ENCODE measurements at places on chromosomes 11 and 22.

- no peak for DNase-seq
Measured at GRCh38 chr11:26904801-26905200, 89.1 kb upstream of the FIBIN start.

GRCh38 chr11:23884341-23884740 is 612.5 kb upstream of the LUZP2 start:
- no peak for DNase-seq

DNA sequence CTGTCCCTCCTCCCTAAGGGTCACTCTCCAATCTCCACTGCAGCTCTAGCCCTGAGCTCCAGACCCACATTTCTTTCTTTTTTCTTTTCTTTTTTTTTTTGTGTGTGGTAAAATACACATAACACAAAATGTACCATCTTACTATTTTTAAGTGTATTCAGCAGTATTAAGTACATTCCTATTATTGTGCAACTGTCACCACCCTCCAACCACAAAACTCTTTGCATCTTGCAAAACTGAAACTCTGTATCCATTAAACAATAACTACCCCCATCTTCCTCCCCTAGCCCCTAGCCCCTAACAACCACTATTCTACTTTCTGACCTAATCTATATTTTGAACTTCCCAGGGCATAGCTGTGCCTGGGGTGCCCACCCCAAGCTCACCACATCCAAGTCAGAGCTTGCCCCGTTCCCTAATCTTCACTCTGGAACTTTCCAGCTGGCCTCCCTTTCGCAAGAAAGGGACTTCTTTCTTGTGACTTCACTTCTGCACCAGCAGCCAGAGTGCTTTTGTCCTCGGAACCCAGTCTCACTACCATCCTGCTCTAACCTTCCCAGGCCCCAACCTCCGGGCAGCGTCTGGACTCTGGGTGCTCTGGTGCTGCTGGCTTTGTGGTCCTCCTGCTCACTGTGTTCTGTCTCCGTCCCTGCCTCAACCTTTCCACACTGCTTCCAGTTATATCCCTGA is 30.7 kb downstream of the PARVG start:
- no peak for DNase-seq

DNA sequence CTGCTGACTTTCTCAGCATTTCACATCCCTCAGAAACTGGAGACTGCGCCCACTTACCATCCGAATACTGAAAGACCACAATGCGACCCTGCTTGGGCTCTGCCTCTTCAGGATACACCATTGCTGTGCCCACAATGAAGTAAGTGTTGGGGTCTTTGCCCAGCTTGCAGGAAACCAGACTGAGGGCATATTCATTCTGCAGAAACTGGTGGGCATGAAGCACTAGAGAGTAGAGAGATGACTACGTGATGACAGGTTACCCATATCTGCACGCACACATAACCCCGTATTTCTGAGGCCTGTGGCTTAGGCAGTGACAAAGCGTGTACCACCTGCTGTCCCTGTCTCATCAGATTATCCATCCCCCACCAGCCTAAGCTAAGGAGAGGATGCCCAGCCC is 14.6 kb upstream of the VWCE start:
- no peak for DNase-seq

- no peak for DNase-seq
Measured at GRCh38 chr22:26681395-26681821, 24.0 kb downstream of the MIAT start.

GRCh38 chr11:118610773-118611432 is 3.5 kb downstream of the PHLDB1 start:
- peak; percentile 62 for DNase-seq

- DNase-seq: no peak
Measured at GRCh38 chr11:75023446-75024067, 34.8 kb downstream of the NEU3 start.

- no peak for DNase-seq
Measured at GRCh38 chr11:47185305-47186075, 744 bp downstream of the PACSIN3 start.

GRCh38 chr22:27397036-27397953 is 404.3 kb downstream of the MN1 start:
- DNase-seq: no peak

DNA sequence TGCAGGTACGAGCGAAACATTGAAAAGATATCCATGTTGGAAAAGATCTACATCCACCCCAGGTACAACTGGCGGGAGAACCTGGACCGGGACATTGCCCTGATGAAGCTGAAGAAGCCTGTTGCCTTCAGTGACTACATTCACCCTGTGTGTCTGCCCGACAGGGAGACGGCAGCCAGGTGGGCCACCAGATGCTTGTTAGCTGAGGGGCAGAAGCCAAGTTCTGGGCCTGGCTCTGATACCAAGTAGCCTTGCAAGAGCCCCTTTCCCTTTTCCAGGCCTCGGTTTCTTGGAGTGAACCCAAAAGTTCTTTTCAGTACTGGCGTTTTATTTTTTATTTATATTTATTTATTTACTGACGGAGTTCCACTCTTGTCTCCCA is 9.6 kb downstream of the F2 start:
- DNase-seq: no peak

GRCh38 chr22:29342577-29343312 is 27.2 kb upstream of the RASL10A start:
- no peak for DNase-seq

GRCh38 chr22:47839595-47840227 is 1077.3 kb downstream of the TBC1D22A start:
- no peak for DNase-seq

DNA sequence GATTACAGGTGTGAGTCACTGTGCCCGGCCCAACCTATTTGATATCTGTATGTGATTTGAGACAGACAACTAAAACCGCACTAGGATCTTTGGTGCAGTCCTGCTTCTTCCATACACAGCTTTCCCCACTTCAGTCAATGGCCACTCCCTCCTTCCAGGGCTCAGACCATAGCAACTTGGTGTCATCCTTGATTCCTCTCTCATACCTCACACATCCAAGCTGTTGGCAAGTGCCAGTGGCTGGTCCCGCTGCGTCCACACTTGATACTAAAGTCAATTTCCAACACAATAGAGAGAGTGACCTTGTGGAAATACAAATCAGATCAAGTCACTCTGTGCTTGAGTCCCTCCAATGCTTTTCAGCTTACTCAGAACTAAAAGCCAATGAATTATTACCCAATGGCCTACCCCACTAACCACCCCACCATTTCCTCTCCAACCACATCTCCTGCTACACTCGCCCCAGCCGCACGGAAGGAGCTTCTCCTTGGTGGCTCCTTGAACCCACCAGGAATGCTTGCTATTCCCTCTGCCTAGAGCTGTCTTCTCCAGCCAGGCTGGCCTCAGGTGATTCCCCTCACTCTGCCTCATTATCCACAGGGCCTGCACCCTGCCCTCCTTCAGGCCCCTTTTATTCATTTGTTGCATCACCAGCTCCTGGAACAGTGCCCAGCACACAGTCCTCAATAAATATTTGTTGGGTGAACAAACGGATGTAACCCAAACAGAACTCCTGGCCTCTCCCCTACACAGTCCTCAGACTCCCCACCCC is 12.9 kb downstream of the ABTB2 start:
- no peak for DNase-seq

DNA sequence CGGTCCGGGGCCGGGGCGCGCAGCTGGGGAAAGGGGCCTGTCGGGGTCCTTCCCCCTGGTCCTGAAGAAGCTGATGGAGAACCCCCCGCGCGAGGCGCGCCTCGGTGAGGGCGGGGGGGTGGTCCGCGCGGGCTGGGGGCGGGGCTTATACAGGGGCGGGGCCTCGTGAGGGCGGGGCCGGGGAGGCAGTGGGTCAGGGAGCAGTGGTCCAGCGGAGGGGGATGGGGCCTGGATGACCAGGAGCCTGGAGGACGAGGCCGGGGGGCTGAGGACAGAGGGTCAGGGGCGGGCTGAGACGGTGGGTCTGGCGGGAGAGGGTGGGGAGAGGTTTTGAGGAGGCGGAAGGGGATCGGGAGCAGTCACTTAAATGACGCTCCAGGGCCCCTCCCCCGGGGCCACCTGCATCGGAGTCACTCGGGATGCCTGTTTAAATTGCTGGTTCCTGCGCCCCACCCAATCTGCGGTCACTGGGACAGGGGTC is 396 bp downstream of the TEF start:
- DNase-seq: peak; percentile 49

DNA sequence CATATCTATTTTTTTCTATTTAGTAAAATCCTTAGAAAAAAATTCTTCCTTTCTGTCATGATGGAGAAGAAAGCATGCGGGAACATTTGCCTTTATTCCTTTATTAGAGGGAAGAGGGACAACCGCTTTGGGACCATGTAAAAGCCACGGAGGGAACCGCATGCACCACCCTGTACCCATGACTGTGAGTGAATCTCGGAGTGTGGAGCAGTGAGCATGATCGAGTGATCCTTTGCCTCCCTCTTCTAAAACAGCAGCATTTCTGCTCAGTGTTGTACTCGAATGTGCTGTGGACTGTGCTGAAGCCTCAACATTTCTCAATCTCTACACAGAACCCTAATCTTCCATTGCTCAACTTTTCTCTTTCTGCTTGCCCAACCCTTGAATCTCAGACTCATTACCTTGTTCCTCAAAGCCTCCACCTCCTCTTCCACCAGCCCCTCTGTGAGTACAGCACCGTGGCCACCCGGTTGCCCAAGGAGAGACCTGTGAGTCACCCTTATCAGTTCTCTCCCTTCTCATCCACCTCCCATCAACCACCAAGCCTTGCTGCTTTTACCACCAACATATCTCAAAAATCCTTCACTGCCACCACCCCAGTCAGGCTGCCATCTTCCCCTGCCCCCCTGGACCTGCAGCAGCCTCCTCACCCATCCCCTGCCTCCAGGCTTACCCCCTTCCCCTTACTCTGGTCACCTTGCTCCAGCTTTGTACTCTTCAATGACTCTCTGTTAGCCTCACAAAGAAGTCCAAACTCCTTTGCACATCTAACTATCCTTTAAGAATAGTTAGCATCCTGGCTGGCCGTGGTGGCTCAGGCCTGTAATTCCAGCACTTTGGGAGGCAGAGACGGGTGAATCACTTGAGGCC is 103.1 kb downstream of the NAT10 start:
- DNase-seq: no peak

DNA sequence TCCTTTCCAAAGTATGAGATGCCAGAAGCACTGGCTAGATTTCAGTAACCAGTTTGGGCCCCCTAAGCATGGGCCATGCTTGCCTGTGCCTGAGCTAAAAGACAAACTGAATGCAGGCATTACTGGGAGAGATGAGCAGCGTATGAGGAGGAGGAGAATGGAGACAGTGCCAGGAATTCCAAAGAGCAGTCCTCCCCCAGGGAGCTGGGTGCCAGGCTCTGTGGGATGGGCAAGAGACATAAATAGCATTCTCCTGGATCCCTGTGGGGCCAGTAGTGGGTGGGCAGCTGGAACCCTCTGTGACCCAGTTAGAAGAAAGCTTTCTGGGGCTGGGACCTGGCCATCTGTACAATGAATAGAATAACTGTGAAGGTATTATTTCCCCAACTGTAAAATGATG is 235.6 kb downstream of the KCNA4 start:
- DNase-seq: no peak

DNA sequence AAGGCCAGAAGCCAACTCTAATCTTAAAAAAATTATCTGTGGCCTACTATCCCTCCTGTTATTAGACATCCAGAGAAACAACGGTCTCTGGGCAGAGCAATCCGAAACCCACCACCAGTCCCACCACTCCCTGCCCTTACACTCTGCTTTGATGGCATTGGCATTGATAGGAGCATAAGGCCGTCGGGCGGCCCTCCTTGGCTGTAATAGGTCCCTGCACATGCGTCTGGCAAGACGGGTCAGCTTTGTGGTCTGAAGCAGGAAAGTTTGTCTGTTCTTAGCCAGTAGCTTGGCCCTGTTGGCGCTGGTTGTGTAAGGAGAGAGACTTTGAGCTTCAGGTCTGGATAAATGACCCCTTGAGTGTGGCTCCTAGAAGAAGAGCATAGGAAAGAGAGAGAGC is 3.8 kb upstream of the TUT1 start:
- DNase-seq: no peak

GRCh38 chr22:44550711-44551491 is 52.9 kb upstream of the RTL6 start:
- no peak for DNase-seq

GRCh38 chr22:22074634-22075381 is 92.2 kb upstream of the TOP3B start:
- no peak for DNase-seq

DNA sequence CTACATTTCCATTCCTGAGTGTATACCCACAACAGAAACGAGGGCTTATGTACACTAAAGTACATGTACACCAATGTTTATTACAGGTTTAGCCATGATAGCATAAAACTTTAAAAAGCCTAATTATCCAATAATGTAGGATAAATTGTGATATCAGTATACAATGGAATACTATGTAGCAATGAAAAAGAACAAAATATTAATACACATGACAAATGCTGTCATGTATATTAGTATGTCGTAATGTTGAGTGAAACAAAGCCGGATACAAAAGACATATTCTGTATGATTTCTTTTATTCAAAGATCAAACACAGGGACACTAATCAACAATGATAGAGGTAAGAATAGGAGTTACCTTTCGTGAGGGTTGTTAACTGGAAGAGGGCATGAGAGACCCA is 2.7 kb downstream of the SAA4 start:
- no peak for DNase-seq

DNA sequence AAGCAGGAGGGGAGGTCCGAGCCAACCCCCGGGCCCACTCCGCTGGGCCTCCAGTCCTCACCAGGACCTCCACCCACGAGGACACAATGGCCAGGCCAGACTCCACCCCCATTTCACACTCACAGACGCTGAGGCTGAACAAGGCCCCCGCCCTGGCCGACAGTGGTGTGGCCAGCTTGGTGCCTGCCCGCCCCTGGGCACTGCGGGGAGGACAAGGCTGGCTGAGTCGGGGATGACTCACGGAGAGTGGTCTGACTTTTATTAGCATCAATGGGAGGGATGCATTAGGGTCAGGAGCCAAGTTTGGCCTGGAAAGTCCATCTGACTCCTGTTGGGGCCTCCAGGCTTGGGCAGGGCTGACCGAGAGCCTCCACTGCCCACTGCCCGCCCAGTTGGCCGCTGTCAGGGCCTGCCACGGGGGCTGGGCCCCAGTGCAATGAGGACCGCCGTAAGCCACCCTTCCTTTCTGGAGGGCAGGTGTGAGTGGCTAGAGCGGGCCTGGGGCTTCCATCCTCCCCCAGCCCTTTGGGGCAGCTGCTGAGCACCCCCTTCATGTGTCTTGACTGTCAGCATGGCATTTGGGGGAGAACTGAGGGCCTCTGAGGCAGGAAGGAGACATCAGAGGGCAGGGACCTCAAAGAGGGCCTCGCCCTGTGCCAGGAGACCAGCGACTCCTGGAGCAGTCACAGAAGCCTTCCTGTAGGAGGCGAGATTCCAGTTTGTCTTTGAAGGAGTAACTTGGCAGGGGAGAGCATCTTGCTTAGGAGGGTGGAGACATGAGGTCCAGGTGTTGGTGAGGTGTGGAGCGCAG is 10.6 kb downstream of the TSPAN32 start:
- no peak for DNase-seq

GRCh38 chr11:83471831-83472727 is 185.9 kb upstream of the CCDC90B start:
- no peak for DNase-seq

GRCh38 chr11:72808331-72808798 is 5.8 kb upstream of the ATG16L2 start:
- DNase-seq: no peak

GRCh38 chr22:30044369-30044768 is 35.9 kb upstream of the HORMAD2 start:
- no peak for DNase-seq

GRCh38 chr11:2825889-2826678 is 59.5 kb downstream of the CDKN1C start:
- DNase-seq: no peak
